ENCODE measurements at places on chromosomes 7 and 10.
A peak's percentile ranks its signal among the peaks of the same experiment; 100 is the strongest.

DNA sequence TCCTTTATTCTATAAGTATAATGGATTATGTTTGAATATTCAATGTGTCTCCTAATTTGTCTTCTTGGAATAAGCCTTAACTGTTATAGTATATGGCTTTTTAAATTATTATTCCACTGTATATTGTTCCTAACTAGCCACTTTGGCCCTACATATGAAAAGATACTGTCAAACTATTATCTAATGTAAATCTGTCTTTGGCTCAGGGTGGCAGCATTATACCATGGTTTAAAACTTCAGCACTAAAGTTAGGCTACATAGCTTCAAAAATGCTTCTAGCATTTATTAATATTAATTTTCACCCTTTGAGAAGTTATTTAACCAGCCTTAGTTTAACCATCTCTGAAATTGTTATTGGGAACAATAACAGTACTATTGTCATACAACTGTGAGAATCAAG, 543.1 kb upstream of the MBL2 start:
- no peak for DNase-seq

- no peak for DNase-seq
These were observed 38.6 kb downstream of the NRP1 start for GRCh38 chr10:33295851-33296250.

DNA sequence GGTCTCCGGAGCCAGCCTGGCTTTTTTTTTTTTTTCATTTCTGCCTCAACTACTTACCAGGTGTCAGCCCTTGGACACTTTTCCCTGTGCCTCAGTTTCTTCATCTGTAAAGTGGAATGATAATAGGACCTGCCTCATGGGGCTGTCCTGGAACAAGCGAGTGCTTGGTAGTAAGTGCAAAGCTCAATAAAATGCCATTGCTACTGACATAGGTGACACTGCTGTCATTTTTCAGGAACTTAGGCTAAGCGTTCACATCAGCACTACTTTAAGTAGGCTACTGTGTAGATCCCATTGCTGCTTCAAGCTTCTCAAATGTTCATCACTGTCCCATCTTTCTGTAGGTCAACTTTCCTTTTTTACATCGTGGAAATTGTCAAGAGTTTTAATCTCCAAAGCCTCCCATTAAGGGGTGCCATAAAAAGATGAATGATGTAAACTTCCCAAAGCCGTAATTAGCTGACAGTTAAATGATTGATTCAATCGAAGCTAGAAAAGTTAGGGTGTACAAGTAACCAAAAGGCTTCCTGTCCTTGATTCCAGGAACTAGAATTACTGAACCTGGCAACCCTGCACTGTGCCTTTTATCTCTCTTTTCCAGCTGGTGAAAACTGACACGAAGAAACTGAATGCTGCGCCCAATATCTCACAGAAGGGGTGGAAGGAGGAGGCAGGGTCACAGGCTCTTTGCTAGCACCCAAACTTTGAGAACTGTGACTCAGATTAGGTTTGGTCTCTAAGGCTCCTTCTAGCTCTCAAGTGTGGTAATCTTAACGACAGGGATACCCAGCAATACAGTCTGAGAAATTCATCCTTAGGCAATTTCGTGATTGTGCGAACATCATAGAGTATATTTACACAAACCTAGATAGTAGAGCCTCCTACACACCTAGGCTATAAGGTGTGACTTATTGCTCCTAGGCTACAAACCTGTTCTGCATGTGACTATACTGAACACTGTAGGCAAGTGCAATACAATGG, 861 bp upstream of the USP6NL start:
- DNase-seq = no peak

- DNase-seq = no peak
These were observed 30.7 kb upstream of the ACSL5 start for GRCh38 chr10:112343056-112343806.

- peak; percentile 71 for DNase-seq
These were observed 36.6 kb upstream of the TNPO3 start for GRCh38 chr7:129091484-129092002.

GRCh38 chr7:106050002-106050745, 61.9 kb downstream of the SYPL1 start:
- no peak for DNase-seq

DNA sequence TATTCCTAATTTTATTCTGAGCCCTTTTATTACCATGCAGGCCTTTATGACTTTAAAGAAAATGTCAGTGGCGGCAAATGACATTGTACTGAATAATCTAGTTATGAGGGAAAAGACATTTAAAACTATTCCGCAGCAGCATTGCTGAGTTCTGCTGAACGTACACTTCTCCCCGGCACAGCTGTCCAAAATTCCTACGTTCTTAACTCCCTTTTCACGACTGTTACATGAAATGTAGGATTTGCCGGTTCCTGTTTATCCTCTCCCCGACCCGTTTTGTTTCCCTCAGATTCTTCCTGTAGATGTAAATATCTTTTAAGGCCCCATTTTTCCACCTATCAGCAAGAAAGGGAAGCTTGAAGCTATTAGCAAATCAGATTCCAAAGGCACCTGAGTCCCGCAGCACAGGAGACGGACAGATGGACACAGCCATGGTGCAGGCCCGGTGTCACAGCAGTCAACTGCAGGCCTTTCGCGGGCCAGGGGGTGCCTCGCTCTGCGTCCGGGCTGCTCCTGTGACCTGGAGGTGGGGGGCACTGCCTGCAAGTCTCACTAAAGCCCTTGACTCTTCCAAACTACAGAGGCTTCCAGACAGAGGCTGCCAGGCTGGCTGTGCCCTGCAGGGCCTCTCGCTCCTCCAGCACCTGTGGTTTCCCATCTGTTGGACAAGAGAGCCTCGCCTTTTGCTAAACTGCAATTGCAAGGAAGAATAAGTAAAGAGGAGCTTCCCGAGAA, 485.0 kb upstream of the MGMT start:
- no peak for DNase-seq

- no peak for DNase-seq
These were observed 1.1 kb upstream of the ACTR3C start for GRCh38 chr7:150324373-150324961.

- no peak for DNase-seq
These were observed 210.0 kb downstream of the WDR37 start for GRCh38 chr10:1266033-1266802.

- DNase-seq = no peak
These were observed 448.9 kb upstream of the FOXK1 start for GRCh38 chr7:4233146-4233545.

GRCh38 chr10:31918671-31919409, 9.8 kb downstream of the ARHGAP12 start:
- DNase-seq = no peak

- DNase-seq = no peak
These were observed 129.1 kb downstream of the SND1 start for GRCh38 chr7:127781081-127781480.

GRCh38 chr7:30266686-30267085, 17.7 kb upstream of the ZNRF2 start:
- DNase-seq = no peak

DNA sequence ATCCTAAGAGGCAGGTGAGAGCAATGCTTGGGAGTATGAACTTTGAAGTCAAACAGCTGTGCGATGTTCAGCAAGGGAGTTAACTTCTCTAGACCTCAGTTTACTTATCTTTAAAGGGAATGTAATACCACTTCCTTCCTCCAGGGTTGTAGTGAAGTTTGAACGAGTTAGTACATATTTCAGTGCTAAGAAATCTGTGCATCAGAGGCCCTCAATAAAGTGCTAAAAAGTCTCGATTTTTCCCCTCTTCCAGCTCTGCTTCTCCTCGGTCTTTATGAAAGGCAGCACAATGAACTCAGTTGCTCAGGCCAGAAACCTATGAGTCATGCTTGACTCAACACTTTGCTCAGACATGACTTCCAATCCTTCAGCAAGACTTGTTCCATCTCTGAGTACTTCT, 418.9 kb downstream of the MDFIC start:
- DNase-seq = no peak

DNA sequence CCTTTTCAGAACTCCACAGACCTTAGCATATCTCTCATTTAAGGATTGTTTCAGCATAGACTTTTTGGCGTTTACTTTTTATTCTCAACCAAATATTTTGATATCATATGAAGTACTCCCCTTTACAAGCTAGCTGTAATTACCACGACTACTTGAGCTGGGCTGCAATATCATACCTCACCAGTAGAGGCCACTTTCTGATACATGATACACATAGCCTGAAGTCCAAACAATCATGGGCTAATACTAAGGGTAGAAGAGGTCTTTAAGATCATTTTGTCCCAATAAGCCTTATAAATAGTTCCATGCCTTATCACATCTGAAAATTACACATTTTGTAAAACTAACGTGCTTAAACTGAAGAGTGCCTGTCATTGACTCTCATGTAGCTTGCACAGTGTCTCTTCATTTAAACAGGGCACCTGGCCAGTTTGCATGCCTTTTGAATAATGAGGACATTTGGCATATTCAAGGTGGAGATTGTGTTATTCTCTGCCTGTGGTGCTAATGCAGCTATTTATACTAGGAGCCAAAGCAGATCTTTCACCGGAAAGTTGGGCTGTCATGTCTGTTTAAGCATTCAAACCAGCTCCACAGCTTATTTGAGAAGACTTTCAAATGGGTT, 403.7 kb upstream of the ZMIZ1 start:
- no peak for DNase-seq

DNA sequence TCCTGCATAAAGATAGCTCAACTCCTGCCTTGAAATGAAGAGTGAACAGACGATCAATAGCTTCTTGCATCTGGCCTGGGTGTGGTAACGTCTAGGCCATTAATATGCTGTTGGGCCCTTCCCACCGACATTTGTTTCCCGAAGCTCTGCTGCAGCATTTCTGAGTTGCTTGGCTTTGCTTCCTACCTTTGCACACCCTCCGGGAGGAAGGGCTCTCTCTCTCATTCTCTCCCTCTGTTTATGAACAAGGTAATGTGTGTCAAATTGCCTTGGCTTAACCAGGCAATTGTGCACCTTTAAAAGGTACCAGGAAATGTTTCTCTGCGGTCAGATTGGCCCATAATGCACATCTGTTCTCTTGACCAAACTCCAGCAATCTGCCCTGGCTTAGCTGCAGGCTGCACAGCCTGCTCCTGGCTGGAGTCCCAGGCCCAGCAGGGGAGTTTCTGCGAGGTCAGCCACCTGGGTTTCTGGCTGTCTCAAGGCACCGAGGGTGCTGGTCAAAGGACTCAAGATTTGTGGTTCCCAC, 223.7 kb downstream of the SNX10 start:
- no peak for DNase-seq

GRCh38 chr7:137342265-137342664, 1.3 kb downstream of the PTN start:
- DNase-seq = no peak

GRCh38 chr7:73900286-73900685, 39.3 kb downstream of the TMEM270 start:
- no peak for DNase-seq
